ENCODE measurements at places on chromosomes 13 and 19.

GRCh38 chr13:111595791-111596190, 275.3 kb downstream of the TEX29 start:
- no peak for DNase-seq

DNA sequence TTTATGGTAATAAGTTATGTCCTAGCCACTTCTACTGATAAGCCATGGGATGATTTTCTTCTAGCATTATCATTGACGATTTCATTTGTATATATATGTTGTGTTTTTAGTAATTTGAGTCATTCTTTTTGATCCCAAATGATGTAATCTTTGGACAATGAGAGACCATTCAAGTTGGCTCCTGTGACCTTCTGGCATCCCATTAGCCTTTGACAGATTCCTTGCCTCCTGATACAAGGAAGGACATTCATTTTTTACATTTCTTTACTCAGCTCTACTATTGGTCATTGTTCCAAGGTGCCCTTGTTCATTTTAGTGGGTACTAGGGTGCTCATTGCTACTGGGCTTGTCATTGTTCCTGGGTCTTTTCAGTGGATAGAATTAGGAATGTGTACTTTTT, 35.3 kb upstream of the MYCBP2 start:
- DNase-seq, result no peak

- DNase-seq, result no peak
Observed at GRCh38 chr13:91313103-91313502, 34.4 kb upstream of the MIR17HG start.

DNA sequence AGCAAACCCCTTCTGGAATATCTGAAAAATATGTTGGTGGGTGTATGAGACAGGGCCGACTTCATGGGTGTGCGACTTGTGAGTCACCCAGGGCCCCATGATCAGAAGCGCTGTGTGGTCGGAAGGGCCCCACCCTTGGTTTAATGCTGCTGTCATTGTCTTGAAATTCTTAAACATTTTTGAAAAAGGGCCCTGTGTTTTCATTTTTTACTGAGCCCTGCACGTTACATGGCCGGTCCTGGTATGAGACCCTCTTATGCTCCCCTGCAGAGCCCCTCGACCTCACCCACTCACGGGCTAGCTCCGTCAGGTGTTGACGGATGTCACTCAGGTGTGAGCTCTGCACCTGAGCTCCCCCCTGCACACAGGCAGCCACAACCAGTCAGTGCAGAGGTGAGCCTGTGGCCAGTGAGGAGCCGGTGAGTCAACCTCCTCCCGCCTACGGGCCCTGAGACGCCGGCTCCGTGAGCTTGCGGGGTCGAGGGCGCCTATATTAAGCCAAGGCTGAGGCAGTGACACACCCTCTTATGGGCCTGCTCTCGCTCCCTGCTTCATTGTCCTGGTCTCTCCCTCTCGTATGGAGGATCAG, 27.7 kb downstream of the GADD45B start:
- peak; percentile 88 for DNase-seq

- no peak for DNase-seq
Observed at GRCh38 chr19:48085076-48085475, 25.5 kb downstream of the PLA2G4C start.

DNA sequence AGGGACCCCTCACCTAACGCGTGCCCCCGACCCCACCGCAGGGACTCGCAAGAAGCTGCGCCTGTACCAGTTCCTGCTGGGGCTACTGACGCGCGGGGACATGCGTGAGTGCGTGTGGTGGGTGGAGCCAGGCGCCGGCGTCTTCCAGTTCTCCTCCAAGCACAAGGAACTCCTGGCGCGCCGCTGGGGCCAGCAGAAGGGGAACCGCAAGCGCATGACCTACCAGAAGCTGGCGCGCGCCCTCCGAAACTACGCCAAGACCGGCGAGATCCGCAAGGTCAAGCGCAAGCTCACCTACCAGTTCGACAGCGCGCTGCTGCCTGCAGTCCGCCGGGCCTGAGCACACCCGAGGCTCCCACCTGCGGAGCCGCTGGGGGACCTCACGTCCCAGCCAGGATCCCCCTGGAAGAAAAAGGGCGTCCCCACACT, 4.7 kb upstream of the MYBPC2 start:
- no peak for DNase-seq

- no peak for DNase-seq
Observed at GRCh38 chr13:73325723-73326558, 267.1 kb downstream of the KLF5 start.

DNA sequence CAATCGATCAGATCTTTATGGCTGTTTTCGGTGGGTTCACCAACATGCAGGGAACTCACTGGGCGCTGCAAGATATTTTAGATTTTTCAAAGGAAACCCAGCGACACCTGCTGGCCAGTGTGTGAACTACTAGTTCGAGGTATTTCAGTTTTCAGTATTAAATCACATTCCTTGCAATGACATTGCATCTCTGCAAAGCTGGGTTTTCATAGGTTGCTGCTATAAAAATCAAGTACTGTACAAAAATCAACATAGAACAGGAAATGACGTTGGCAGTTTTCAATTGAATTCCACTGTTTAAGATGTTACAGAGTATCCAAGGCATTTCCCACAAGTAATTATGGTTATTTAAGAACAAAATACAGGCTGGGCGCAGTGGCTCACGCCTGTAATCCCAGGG, 17.6 kb downstream of the LIG1 start:
- DNase-seq, result peak; percentile 18

DNA sequence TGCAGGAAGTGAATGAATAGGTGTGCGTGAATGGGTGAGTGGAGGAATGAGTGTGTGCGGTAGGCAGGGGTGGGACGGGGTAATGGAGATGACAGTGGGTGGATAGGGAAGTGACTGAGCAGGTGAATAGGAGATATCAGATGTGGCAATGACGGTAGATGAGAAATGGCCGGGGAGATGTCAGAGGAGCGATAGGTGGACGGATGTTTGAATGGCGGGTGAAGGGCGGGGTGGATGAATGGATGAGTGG, 1.5 kb downstream of the TTC9B start:
- no peak for DNase-seq

- DNase-seq, result peak; percentile 53
Observed at GRCh38 chr19:49889687-49890348, 6.9 kb downstream of the IL4I1 start.

Data from HCT116 (cell line).